Dermis blood vessel endothelial cell (primary cell): ENCODE measurements at places on chromosomes 7 and 10. TPM values are rescaled to one million over a fixed set of nuclear protein-coding genes. Genes with fewer than 3 reads are reported as not detected.

The CELF2 gene
- total RNA-seq = 10.2 and 18.5 TPM in 2 replicates

GRCh38 chr10:28661035-28661434, 16.3 kb upstream of the BAMBI start:
- no peak for DNase-seq

DNA sequence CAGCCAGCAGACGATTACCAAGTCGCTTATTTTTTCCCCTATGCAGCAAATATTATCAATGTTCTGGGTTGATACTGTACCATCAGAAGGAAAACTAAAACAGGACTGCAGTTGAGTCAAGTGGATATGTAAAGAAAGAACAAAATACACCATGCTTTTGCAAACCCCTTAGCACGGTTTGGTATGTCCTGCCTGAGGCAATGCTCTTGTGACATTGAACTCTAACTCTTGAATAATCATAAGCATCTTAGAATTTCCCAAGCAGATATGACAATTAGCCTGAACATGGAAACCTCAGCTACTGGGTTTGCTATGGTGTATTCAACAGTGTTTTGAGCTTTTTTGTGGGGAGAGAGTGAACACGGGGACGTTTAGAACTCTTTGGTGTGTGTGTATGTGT, 107.4 kb downstream of the ETV1 start:
- no peak for DNase-seq

- DNase-seq = no peak
Measured at GRCh38 chr7:18421297-18422002, 74.1 kb upstream of the HDAC9 start.

- no peak for DNase-seq
Measured at GRCh38 chr10:129992356-129992755, 28.3 kb upstream of the EBF3 start.

- no peak for DNase-seq
Measured at GRCh38 chr10:75434291-75434690, 2.9 kb downstream of the LRMDA start.

GRCh38 chr7:90850471-90850870, 254.3 kb downstream of the CDK14 start:
- no peak for DNase-seq
